NCI-H1417 (cell line): ENCODE measurements at places on chromosomes 4 and X.

DNA sequence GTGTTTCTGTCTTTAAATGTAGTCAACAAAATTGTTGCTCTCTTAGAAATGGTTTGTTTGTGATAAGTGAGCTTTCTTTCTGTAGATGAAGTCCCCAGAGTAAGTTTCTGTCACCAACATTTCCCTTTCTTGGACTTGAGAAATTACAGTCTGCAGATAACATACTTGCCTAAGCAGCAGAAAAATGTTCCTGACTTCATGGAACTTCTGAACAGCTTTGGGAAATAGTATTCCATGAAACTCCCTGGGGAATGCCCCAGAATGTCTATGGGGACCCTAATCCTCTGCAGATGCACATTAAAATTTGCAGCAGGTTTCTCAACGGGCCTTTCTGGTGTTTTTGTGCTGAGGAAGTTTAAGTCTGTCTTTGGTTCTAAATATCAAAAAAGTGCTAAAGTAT is 38.6 kb upstream of the NEIL3 start:
- DNase-seq, result no peak

GRCh38 chr4:128009428-128009827 is 44.2 kb downstream of the ABHD18 start:
- no peak for DNase-seq

DNA sequence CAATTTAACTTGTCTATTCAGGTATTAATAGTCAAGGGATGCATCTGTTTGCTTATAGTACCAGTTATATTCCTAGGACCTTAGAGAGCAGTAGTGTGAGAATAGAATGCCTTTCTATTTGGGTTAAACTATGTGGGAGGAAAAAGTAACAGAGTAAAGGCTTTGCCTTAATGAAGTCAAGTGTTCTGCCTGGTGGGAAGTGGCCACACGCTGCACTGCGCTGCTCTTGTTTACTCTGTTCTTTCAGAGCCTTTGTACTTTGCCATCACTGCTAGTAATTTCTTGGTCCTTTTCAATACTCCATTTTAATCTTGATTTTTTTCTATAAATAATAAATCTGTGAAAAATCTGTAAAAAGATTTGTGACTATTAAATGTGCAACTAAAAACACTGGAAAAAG is 38.0 kb downstream of the YIPF6 start:
- DNase-seq, result no peak

- no peak for DNase-seq
Measured at GRCh38 chr4:60034361-60034760, 1165.8 kb upstream of the ADGRL3 start.

- no peak for DNase-seq
Measured at GRCh38 chr4:136713140-136713539, 819.2 kb downstream of the PCDH18 start.

GRCh38 chr4:40963897-40964478 is 214.2 kb downstream of the NSUN7 start:
- no peak for DNase-seq

- no peak for DNase-seq
Measured at GRCh38 chr4:100280807-100281206, 90.5 kb upstream of the DDIT4L start.

DNA sequence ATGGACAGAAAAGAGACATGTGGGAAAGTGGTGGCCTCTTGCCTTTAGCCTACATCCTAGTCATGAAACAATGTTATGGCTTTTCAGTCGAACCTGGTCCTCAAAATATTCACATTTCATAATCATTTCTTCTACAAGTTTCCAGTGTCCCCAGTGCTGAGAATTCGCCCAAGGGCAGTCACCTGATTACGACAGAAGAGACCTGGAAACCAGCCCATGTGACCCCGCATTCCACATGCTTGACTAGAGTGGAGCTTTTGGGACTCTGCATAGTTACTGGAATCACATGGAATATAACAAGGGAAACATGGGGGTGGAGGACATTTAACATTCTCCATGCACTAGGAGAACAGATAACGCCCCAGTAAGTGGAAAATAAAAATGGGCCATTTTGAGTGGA is 100.1 kb downstream of the PPARGC1A start:
- DNase-seq, result no peak

GRCh38 chrX:49171752-49172279 is at the start of gene PLP2:
Gene PLP2, plus strand, starts transcription at chrX:49171898. Its CDS starts 103 bp downstream, at chrX:49172001.
- peak; percentile 56 for DNase-seq

DNA sequence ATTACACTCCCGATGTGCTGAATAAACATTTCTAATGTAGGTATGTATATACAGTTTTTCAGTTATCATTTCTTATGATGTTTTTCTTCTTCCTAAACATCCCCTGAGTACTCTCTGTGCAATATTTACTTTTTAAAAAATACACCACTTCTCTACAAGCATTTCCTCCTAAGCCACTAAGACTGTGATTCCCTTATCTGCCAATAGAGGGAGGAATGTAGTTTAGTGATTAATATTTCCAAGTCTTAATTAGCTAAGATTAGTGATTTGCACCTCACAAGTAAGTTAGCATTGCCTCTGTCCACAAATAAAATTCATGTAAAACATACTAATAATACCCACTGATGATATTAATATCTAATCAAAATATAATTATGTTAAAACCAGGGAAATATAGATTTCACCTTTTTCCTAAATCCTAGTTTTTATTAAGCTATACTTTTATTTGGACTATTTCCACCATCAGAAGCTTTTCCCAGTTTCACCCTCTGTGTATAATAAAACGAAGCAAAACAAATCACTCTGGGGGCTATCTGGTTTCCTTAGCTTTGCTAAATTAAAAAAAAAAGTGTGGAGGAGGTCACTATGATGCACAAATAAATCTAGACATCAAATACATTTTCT is 909.1 kb downstream of the FAT4 start:
- DNase-seq, result no peak

DNA sequence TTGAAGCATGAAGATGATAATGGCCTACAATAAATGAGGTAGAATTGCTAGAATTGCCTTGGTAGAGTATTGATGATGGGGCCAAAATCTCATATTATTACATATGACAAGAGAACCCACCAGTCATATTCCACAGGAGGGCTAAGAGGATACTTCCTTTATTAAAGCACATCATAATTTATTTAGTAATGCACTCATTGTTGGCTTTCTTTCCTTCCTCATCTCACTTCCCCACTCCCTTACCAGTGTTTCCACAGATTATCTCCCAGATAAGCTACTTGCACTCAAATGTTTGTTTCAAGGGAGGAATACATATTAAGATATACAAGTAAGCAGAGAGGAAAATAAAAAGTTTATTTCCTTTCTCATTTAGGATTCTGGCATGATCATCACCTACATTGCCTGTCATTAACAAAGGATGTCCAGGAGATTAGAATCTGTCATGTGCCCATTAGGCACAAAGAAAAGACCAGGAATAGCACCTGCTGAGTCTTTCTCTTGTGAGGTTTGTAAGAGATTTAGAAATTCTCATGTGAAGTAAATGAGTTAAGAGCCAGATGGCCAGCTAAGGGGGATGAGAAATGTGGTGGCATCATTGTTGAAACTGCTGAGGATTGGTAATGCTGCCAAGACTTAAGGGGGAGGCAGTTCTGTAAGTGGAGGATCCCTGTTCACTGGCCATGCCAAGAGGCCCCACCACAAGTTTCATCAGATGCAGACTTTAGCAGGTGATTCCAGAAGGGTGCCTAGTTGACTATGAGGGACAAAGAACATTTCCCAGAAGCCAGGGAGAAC is 52.4 kb upstream of the PRDM8 start:
- DNase-seq, result no peak

DNA sequence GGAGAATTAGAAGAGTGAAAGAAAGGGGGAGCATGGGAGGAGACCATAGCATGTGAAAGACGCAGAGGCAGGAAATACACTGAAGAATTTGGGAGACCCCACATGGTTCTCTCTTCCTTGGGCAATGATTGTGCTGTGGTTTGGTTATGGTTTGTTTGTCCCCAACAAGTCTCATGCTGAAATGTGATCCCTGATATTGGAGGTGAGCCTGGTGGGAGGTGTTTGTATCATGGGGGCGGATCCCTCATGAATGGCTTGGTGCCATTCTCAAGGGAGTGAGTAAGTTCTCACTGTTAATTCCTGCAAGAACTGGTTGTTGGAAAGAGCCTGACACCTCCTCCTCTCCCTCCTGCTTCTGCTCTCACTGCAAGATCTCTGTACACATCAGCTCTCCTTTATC is 78.6 kb upstream of the RAI2 start:
- DNase-seq, result peak; percentile 10

GRCh38 chr4:180634306-180634705 is 1608.9 kb upstream of the TENM3 start:
- DNase-seq, result no peak

DNA sequence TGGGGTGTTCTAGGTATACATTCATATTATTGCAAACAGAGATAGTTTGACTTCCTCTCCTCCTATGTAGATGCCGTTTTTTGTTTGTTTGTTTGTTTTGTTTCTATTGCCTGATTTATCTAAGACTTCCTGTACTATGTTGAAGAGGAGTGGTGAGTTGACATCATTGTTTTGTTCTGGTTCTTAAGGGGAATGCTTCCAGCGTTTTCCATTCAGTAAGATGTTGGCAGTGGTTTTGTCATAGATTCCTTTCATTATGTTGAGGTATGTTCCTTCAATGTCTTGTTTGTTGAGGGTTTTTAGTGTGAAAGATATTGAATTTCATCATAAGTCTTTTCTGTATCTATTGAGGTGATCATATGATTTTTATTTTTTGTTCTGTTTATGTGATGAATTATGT is 401.6 kb upstream of the EPHA5 start:
- no peak for DNase-seq

GRCh38 chr4:48543796-48544195 is 53.7 kb downstream of the ZAR1 start:
- no peak for DNase-seq

DNA sequence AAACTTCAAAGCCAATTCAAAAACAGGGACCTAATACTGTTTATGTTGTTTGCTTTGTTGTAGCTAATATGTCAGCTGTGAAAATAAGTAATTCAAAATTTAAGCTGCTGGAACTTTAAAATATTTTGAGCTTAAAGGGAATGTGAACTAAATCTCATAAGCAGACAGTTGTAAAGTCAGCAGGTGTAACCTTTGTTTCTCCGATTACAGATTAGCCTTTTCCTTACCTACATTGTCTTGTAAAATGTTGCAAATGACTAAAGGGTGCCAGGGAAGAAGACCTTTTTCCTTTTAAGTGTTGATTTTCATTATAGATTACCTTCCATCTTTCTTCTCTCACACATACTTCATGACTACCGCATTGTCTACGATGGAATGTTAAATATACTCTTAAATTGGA is 405.1 kb downstream of the KCNIP4 start:
- no peak for DNase-seq

- DNase-seq, result peak; percentile 23
Measured at GRCh38 chrX:150558424-150558823, 10.0 kb upstream of the MTM1 start.

GRCh38 chr4:53730031-53730805 is 138.9 kb upstream of the LNX1 start:
- DNase-seq, result no peak

GRCh38 chr4:113467581-113467980 is 294.0 kb downstream of the CAMK2D start:
- no peak for DNase-seq

DNA sequence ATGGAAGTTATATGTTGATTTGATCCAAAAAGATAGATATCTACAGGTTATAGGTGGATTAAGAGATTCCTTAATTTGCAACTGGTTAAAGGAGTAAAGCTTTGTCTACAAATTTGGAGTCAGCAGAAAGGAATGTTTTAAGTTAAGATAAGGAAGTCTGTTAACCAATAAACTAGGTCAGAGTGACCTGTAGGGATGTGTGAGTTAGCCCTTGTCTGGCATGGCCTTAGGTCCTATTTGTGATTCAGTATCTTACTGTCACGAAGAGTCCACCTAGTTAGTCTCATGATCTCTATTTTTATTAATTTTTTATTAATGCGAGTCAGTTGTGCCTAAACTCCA is 230.8 kb downstream of the INPP4B start:
- no peak for DNase-seq

DNA sequence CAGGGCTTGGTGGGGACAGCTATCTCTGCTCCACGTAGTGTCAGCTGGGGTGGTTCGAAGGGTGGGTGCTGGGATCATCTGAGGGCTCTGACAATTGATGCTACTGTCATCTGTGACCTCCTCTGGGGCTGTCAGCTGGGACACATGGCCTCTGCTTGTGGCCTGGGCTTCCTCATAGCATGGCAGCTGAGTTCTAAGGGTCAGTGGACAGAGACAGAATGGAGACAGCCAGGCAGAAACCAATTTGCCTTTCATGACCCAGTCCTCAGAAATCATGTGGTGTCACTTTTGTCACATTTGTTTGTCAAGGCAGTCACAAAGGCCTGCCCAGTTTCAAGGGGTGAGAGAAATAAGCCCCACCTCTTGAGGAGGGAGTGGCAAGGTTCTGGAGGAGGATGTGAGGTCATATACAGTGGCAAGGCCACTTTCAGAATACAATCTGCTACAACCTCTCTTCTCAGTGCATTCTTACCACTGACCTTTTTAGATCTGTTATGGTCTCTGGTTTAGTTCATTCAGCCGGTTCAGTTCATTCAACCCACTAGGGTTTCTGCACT is 103.6 kb upstream of the BCOR start:
- DNase-seq, result no peak

GRCh38 chrX:153426204-153426603 is 14.9 kb downstream of the ZFP92 start:
- DNase-seq, result no peak

DNA sequence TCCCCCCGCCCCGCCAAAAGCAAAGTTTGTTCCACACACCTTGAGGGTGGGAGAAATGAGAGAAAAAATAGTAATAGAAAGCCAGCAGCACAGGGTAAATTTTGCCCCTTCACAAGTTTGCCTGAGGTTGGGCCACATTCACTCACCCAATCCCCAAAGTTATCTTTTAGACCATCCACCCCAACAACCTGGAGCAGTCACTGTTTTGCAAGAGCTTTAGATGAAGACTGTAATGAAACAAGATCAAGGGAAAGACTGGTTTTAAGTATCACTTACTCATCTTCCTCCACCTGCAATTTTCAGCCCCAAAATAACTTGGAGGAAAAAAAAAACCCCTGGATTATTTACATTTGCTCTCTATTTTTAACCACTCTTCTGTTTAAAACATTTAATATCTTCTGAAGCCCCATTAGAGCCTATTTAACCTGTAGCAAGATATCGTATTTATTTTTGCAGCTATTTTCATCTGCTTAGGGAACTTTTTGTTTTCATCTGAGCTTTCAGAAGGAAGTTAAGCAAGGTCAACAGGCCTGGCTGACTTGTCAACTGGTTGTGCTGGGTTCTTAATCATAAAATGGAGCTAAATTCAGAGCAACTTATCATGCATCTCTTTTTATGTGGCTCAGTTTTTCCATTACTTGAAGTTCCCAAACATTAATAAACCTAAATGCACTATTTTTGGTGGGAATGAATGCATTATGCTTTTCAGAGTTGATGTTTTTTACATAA is 24.6 kb upstream of the TBL1X start:
- DNase-seq, result no peak

DNA sequence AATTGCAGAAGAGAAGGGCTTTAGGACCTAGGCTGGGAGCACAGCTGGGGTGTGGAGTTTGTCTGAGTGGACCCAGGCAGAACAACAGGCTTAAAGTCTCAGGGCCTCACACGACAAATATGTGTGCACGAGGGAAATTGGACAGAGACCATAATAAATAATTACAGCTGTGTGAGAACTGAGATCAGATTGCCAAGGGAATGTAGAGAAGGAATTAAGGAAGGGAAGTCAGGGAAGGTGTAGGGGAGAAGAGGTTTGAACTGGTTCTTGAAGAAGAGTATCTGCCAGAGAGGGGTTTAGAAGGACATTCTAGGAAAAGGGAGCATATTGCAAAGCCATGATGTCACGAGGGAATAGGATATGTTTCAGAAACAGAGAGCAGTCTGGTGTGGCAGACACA is 120.7 kb upstream of the TSPAN5 start:
- no peak for DNase-seq

- no peak for DNase-seq
Measured at GRCh38 chr4:168574581-168575295, 77.9 kb downstream of the PALLD start.
